Dermis microvascular lymphatic vessel endothelial cell (primary cell): ENCODE measurements at places on chromosomes 2 and 18. TPM values are rescaled to one million over a fixed set of nuclear protein-coding genes. Genes with fewer than 3 reads are reported as not detected.

The PDCL3 gene
- 13.8 and 15.0 TPM in 2 replicates for total RNA-seq

The ITGB6 gene
- total RNA-seq: not detected in 2 replicates

The GPR35 gene
- total RNA-seq: 0.13 TPM in 2 replicates

The GULP1 gene
- total RNA-seq: 2.5 and 2.6 TPM in 2 replicates

The OR6B2 gene
- total RNA-seq: not detected in 2 replicates

The ACADL gene
- total RNA-seq: not detected in 2 replicates

The FLACC1 gene
- 0.13 and 0.39 TPM in 2 replicates for total RNA-seq

The CLEC4F gene
- 0.13 TPM in 2 replicates for total RNA-seq

The RNU2-63P gene
- 99.9 TPM in 1 of 2 replicates, not detected in the other for total RNA-seq
